ENCODE measurements at places on chromosomes 16 and 17.

- no peak for DNase-seq
These were observed 6.2 kb upstream of the CASC3 start for GRCh38 chr17:40134184-40134583.

- no peak for DNase-seq
These were observed 28.7 kb upstream of the METTL9 start for GRCh38 chr16:21570676-21571017.

DNA sequence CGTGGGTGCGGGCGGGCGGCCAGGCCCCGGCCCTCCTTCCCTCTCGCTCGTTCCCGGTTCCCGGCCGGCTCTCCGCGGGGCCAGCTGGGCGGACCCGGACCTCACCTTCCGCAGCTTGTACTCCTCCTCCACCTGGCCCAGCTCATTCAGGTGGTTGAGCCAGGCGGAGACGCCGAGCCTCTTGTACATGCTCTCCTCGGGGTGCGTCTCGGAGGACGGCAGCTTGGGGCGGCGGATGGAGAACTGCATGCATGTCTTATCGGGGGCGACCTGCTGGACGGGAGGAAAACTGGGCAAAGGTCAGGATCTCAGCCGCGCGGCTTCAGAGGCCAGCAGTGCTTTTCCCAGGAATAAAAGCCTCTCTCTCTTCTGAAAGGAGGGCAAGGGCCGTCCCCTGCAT, 85.4 kb downstream of the TBC1D16 start:
- no peak for DNase-seq

DNA sequence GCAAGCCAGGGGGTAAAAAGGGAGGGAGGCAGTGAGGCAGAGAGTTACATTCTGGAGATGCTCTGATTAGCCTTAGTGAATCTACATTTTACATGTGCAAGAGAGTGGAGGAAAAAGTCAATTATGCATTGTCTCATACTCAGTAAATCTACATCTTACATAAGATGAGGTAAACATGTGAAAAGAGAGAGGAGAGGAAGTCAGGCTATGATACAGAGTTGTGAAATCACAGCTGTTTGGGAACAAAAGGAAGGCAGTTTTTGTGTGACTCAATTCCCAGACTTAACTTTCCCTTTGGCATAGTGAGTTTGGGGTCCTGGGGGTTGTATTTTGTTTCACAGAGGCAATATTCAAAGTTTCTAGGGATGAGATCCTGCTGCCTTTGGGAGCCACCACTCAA, 67.8 kb downstream of the GP2 start:
- no peak for DNase-seq

DNA sequence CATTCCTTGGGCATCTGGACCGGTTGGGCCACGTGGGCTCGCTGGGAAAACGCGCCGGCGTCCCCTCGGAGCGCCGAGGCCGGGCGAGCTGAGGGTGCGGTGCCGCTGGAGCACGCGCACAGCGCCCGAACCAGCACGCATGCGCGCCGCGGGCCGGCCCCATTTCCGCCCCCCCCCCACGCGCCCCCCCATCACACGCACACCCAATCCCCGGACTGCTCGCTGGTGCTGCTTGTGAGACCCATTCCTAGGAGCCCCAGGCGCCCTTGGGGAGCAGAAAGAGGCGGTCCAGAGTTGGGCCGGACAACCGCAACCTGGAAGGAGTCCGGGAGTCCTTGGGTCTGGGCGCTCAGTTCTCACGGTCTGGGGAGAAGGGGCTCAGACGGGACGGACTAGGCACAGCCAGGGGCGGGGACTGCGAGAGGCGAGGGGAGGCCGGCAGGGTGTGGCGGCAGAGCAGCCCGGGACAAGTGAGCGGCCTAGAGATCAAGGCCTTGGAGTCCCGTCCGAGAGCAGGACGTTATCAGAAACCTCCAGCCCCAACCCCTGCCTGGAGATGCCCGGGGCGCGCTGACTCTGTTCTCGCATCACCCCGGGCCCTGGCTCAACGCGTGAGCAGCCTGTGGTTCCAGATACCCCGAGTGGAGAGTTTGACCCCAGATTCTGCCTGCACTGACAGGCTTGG, 6.0 kb upstream of the CBX8 start:
- DNase-seq = no peak

DNA sequence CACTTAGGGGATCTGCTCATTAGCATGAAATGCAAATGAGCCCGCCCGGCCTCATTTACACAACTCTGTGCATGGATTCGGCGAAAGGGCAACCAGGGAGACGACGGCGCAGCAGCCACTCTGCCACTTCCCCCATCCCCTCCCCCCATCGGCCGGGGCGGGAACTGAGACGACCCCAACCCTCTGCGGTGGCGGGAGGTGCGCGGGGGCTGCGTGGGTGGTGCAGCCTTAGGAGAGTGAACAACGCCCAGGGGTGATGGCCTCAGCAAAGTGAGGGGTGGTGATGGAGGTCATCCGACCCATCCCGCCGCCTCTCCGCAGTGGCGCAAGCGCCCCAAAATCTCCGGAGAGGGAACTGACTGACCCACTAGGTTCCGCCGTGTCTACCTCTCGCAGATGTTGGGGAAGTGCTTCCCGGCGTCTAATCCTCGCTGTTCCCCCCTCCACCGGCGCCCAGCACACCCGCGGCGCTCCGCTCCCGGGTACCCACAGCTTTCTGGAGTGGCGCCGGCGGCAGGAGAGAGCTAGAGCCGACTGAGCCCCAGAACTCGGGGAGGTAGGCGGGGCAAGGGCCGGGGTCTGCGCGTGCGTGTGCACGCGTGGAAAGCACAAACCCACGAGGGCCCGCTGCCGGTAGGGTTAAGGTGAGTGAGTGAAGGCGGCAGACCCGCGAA, 1.4 kb upstream of the CACNA1G start:
- DNase-seq = no peak

DNA sequence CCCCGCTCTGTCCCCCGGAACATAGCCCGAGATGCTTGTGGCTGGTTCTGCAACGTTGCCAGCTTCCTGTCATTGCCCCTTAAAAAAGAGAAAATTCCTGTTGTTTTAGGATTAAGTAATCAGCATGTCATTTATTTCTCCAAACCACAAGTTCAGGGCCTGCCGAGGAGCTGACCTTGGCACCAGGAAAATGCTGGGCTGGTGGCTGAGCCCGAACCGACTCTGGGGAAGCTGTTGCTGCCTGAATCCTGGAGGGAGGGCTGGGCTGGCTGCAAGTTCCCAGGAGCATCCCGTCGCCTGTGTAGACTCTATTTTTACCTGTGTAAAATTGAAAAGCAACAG, 130.9 kb upstream of the FOXF1 start:
- DNase-seq = no peak

DNA sequence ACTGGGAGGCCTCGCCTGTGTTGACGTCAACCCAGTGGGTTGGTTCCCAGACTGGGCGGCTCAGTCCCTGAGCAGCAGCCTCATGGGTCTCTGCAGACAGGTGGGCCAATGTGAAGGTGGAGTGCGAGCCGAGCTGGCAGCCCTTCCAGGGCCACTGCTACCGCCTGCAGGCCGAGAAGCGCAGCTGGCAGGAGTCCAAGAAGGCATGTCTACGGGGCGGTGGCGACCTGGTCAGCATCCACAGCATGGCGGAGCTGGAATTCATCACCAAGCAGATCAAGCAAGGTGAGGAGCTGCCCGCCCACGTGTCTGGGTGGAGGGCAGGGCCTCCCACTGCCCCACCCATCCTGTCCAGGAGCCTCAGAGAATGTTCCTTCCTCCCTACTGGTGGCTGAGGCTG, 44.1 kb downstream of the MRC2 start:
- DNase-seq = no peak

DNA sequence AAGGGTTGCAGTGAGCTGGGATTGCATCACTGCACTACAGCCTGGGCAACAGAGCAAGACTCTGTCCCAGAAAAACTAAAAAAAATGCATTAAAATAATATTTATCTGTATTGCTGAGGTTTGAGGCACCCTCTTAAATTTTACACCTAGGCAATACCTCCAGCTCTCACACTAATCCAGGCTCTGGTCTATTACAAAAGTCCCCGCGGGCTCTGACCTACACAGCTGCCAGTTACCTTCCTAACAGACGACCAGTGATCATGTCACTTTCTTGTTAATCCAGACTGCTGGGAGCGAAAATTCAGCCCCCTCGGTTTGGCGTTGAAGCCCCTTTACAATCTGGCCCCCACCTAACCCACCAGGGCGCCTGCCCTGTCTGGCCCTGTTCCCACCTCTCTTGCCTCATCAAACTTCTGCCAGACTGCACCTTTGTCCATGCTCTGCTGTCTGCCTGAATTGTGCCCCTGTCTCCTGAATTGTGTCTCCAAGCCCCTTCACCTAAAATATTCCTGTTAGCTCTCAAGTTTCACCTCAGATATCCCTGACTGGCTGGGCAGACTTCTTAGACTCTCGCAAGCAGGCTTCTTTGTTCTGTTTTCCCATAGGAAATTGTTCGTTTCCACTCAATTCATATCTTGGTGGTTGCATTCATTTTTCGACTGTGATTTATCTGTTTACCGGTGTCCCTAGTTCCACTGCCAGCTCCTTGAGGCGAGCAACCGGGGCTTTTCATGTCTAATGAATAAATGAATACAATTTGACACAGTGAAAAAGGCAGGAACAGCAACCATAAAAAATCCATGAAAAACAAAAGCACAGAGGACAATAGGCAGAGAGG, 65.9 kb downstream of the PITPNC1 start:
- no peak for DNase-seq

GRCh38 chr17:65759532-65759931, 198.1 kb upstream of the AXIN2 start:
- DNase-seq = no peak

DNA sequence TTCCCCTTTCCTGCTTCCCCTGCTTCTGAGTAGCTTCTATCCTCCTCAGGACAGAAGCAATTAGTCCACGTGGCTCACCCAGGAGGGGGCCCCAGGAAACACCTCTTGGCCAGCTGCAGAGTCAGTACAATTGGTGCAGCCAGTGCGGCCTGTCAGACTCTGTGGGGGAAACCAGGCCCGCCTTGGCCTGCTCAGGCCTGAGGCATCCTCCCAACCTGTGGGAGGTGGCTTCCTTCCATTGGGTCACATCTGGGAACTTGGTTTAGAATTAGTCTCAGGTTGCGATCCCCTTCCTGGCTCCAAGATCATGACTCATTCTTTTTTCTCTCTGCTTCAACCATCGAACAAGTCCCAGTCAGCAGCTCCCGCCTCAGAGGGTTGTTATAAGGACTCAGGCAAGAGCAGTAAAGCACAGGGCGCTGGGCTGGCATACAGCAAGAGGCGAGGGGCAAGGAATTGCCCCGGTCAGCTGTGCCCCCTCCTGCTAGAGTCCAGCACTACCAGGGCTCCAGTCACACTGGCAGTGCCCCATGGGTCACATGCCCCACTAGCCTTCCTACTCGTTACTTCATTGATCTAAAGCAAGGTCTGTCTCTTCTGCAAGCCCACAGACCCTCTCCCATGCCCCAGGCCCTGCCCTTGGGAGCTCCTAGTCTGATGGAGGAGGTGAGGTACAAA, 8.1 kb upstream of the EPX start:
- DNase-seq = no peak

DNA sequence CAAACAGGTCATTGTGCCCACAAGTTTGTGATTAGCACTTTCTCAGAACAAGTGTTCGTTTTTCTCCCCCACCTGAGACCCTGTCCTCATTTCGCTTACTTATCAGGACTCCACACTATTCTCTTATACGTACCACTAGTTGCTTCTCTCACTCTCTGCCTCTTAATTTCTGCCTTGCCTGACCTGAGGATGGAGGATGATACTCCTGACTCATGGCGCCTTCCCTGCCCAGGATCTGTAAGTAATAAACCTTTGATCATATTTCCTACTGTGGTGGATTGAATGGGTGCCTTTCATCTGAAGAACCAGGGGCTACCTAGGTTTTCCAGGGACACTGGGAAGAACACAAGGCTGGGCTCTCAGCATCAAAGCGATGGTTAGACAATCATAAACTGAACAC, 39.8 kb upstream of the BPTF start:
- no peak for DNase-seq

DNA sequence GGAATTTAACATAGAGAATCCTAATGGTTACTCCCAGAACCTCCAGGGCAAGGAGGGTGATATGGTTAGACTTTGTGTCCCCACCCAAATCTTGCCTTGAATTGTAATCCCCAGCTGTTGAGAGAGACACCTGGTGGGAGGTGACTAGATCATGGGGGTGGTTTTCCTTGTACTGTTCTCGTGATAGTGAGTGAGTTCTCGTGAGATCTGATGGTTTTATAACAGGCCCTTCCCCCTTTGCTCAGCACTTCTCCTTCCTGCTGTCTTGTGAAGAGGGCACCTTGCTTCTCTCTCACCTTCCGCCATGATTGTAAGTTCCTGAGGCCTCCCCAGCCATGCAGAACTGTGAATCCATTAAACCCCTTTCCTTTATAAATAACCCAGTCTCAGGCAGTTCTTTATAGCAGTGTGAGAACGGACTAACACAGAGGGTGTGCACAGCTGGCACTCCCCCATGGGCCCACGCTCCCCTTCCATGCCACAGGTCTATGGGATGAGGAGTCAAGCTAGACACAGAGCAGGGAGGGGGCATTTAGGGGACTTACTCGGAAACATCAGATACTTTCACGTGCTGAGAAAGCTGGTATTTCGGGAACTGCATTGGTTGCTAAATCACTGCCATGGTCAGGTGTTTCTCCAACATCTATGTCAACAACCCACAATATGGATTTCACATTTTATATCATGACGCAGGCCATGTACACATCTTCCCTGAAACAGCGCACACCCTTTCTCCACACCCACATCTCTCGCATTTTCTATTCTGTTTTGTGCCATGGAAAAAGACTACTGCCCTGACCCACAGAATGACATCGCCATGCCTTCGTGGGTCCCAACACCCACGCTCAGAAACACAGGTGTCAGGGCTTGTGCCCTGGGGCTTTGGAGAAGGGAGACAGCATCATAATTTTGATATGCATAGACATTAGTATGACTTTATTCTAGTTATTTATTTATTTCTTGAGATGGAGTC, 199.1 kb upstream of the GSE1 start:
- DNase-seq = no peak

GRCh38 chr17:4232168-4232813, 31.5 kb downstream of the ANKFY1 start:
- no peak for DNase-seq

DNA sequence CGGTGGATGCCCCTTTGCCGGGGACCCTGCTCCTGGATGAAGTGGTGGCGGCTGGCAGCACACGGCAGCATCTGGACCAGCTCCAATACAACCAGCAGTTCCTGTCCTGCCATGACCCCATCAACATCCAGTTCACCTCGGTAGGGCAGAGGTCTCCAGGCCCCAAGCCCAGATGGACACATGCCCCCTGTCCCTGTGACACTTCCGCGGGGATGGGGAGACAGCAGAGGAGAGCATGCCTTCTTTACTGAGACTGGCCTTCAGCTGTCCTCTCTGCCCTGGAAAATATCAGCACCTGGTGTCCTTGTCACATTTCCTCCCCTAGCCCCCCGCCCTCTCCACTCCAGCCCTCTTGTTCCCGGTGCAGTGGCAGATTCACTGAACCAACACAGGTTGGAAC, 6.2 kb downstream of the CHAD start:
- DNase-seq = no peak

GRCh38 chr17:21425736-21426135, 49.6 kb downstream of the KCNJ12 start:
- no peak for DNase-seq
